ENCODE measurements at places on chromosomes 1 and 21.

- DNase-seq = peak; percentile 94
Observed at GRCh38 chr1:39625462-39626273, 13.8 kb downstream of the HEYL start.

GRCh38 chr1:75292013-75292412, 157.8 kb downstream of the LHX8 start:
- DNase-seq = no peak

- DNase-seq = no peak
Observed at GRCh38 chr1:30008372-30008997, 714.9 kb downstream of the MATN1 start.

DNA sequence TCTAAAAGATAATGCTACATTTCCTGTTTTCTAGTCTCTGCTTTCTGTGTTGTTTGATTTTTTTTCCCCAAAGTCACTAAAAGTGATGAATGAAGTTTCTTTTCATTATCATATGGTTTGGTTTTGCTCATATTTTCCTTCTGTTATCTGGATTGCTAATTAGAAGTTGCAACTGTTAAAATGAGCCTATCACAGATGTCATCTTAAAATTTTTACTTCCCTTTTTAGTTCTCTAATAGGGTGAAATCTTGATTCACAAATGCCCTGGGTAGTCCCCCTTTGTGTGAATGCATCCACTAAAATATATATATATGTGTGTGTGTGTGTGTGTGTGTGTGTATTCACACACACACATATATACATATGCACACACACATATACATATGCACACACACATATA, 144.1 kb downstream of the GREM2 start:
- DNase-seq = no peak

GRCh38 chr1:95124342-95124741, 7.2 kb downstream of the TLCD4 start:
- DNase-seq = no peak

GRCh38 chr1:119314001-119314796, 54.4 kb upstream of the HAO2 start:
- no peak for DNase-seq

DNA sequence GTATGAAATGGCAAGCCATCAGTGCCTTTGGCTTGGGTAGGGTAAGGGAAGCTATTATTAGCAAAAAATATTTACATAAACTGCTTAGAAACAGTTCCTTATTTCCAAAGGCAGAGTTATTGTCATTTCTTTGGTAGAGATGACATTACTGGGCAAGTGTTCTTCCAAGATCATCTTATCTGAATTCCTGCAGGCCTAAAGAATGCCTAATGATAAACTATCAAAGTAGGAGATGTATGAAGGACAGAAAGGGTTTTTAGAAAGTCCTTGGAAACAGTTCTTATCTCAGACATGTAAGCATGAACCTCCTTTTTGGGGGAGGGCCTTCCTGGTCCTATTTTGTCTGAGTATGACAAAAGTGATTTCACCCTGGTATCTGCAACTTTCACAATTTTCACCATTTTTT, 5.1 kb upstream of the FRRS1 start:
- no peak for DNase-seq

- peak; percentile 85 for DNase-seq
Observed at GRCh38 chr1:84478876-84479868, at the start of gene RPF1. RPF1 (plus strand) TSS chr1:84479266; CDS start chr1:84479282, 16 bp downstream.

- DNase-seq = no peak
Observed at GRCh38 chr1:175332515-175332914, 139.9 kb upstream of the KIAA0040 start.

GRCh38 chr1:58710190-58711085, 10.6 kb upstream of the MYSM1 start:
- DNase-seq = no peak

GRCh38 chr1:192118881-192119405, 39.3 kb upstream of the RGS18 start:
- no peak for DNase-seq

DNA sequence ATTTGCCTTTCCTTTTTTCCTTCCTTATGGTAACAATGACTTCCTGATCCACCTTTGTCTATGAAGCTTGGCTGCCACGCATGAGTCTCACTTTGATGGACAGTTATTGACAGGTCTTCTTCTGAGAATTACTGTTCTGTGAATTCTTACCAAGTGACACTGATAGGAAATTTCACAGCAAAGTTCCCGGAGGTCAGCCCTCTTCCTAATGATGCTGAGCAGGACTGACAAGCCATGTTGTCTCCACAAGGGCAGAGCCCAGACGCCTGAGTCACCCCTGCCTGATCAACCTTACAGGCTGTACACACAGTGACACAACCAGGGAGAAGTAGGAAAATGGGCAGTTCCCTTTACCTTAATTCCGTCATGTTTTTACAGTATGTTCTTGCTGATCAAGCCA, 44.2 kb downstream of the ZC3H11B start:
- no peak for DNase-seq

GRCh38 chr1:8219530-8219929, 98.4 kb upstream of the SLC45A1 start:
- peak; percentile 36 for DNase-seq

All from cardiac fibroblast (primary cell).